Upper lobe of left lung (tissue), 6 donors: ENCODE measurements at places on chromosomes 2 and 18. TPM values are rescaled to one million over a fixed set of nuclear protein-coding genes. Genes with fewer than 3 reads are reported as not detected.

GRCh38 chr18:2662990-2663389, 7.5 kb downstream of the SMCHD1 start:
- no peak overlapping the region for H3K27ac ChIP-seq
- peaks cover 32% of the 10 kb centered on the region for H3K4me1 ChIP-seq
- H3K27me3 ChIP-seq = no peaks in the 10 kb centered on the region

GRCh38 chr2:79294994-79295393, 135.4 kb upstream of the REG3A start:
- no peak overlapping the region for H3K27ac ChIP-seq
- no peaks in the 10 kb centered on the region for H3K36me3 ChIP-seq
- no peaks in the 10 kb centered on the region for H3K27me3 ChIP-seq
- no peak for DNase-seq
- no peaks in the 10 kb centered on the region for H3K4me1 ChIP-seq
- H3K4me3 ChIP-seq = no peak overlapping the region

- no peak overlapping the region for H3K4me3 ChIP-seq
- DNase-seq = no peak
- H3K27me3 ChIP-seq = no peaks in the 10 kb centered on the region
- no peak overlapping the region for H3K27ac ChIP-seq
These were observed 51.0 kb upstream of the BOD1L2 start for GRCh38 chr18:57095884-57096283.

DNA sequence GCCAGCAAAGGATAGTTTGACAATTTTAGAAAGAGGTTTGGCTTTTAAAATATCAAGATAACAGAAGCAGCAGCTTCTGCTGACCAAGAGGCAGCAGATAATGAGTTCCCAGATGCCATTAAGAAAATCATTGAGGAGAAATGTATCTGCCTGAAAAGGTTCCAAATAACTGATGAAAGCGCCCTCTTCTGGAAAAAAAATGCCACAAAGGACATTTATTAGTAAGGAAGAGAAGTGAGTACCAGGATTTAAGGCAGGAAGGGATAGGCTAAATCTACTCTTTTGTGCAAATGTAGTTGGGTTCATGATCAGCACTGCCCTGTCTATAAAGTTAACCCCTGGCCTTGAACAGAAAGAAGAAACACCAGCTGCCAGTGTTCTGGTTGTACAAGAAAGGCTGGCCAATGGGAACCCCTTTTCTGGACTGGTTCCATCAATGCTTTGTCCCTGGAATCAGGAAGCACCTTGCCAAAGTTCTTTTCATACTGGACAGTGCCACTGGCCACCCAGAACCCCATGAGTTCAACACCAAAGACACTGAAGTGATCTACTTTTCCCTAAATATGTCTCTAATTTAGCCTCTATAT, 40.6 kb downstream of the DHX57 start:
- no peak overlapping the region for H3K27ac ChIP-seq
- H3K36me3 ChIP-seq = no peaks in the 10 kb centered on the region
- no peaks in the 10 kb centered on the region for H3K4me1 ChIP-seq
- H3K4me3 ChIP-seq = no peak overlapping the region

DNA sequence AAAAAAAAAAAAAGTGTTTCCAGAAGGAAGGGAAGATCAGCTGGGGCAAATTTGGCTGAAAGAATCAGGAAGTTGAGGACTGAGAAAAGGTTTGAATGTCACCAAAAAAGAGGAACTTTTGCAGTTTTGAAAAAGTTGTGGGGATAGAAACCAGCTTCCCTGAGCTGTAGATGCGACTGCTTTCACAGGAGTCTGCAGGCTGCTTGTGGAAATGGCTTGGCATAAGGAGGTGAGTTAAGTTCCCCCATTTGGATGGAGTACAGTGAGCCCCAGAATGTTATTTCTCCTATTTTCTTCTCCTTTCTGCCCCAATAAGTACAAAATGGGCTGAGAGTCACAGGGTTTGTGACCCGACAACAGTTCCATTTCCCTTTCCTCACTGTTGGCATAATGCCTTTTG, 16.5 kb upstream of the ME2 start:
- no peak overlapping the region for H3K4me3 ChIP-seq
- H3K4me1 ChIP-seq = no peaks in the 10 kb centered on the region

The GKN2 gene
- total RNA-seq = 83.7 TPM

The HEATR5B gene
- total RNA-seq = 52.4 TPM

The GALNT1 gene
- total RNA-seq = 65.0 TPM

The MSTN gene
- total RNA-seq = 0.33 TPM
